ENCODE measurements at places on chromosomes 13 and 19.

GRCh38 chr13:98658131-98658530, 81.2 kb upstream of the STK24 start:
- no peak for DNase-seq

DNA sequence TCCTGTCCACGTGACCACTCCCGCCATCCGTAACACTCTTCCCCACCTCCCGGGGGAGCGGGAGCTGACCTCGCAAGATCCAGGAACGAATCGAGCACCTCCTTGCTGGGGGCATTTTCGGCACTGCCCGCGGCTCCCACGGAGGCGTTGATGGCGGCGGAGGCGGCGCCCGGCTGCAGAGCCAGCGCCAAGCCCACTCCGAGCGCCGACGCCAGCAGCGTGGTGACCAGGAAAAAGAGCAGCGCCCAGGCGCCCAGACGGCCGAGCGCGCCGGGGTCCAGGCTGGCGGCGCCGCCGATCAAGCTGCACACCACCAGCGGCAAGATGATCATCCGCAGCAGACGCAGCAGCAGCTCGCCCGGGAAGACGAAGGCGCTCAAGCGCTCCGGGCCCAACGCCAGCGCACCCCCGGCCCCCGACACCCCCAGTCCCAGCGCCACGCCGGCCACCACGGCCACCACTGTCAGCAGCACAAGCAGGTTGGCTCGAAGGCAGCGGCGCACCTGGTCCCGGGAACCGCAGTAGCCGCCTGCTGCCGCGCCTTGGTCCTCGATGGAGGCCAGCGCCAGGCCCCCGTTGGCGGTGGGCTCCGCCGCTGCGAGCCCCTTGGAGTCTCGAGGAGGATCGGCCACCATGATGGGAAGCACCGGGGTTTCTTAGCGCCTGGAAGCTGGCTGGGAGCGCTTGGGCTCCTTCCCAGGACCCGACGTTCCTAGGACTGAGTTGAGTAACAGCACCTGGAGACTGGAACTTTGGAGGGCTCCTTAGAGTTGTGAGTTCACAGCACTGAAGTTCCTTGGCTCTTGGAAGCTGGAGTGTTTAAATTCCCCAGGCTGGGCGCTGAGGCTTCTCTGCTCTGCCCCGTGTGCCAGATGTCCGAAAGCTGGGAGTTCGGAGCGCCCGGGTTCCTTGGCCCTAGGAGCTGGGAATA, 798 bp downstream of the SLC1A5 start:
- peak; percentile 41 for DNase-seq

GRCh38 chr19:58196901-58197616, 14.2 kb downstream of the ZNF274 start:
- DNase-seq: no peak

GRCh38 chr13:96672016-96672415, 322.3 kb downstream of the OXGR1 start:
- no peak for DNase-seq

DNA sequence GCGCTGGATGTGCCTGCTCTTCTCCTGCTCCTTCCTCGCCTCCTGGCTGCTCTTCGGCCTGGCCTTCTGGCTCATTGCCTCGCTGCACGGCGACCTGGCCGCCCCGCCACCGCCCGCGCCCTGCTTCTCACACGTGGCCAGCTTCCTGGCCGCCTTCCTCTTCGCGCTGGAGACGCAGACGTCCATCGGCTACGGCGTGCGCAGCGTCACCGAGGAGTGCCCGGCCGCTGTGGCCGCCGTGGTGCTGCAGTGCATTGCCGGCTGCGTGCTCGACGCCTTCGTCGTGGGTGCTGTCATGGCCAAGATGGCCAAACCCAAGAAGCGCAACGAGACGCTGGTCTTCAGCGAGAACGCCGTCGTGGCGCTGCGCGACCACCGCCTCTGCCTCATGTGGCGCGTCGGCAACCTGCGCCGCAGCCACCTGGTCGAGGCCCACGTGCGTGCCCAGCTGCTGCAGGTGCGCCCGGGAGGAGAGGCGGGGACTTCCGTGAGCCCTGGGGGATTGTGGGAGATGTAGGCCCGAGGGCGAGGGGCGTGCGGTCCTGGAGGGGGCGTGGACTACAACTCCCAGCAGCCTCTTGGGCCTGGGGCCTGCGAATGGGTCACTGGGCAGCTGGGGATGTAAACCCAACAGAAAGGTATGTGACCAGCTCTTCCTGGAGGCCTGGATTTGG, 6.7 kb downstream of the KCNJ14 start:
- DNase-seq: no peak

GRCh38 chr13:107807306-107808073, 407.8 kb downstream of the LIG4 start:
- DNase-seq: no peak

DNA sequence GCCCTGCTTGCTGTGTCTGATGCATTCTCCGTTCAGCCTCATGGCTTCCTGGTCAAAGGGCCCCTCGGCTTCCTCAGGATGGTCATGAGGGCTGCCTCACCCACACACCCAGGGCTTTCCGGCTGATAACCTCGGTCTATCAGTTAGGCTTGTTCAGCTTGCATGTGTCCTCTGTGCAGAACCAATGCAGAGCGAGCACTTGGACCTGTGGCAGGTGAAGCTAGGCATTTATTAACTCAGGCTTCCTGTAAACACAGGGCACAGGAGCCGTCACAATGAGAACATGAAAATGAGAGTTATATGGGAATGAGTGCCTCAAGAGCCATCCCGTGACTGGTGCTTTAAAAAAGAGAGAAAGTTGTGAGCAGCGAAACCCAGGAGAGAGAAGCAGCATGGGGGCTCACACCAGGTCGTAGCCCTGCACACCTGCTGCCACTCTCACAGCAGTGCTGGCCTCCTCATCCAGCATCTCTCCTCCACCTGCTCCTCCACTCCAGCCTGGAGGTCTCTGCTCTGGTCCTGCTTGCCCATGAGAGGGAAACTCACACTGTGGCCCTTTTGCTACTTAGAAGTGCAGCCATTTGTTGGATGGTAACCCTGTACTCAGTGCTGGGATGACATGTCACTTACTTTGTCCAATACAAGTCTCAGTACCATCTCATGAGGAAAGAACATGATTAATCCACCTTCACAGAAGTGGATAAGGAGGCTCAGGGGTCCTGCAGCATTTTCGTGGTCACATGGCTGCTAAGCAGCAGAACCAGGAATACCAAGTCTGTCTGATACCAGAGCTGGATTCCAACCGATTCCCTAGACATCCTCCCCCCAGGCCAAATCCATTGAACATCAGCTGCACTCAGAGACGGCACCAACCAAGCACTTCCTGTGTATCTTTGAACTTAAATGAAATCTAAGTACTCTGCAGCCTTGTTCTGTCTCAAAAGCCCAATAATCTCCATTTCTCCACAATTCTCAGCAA, 50.5 kb upstream of the IRS2 start:
- DNase-seq: no peak

DNA sequence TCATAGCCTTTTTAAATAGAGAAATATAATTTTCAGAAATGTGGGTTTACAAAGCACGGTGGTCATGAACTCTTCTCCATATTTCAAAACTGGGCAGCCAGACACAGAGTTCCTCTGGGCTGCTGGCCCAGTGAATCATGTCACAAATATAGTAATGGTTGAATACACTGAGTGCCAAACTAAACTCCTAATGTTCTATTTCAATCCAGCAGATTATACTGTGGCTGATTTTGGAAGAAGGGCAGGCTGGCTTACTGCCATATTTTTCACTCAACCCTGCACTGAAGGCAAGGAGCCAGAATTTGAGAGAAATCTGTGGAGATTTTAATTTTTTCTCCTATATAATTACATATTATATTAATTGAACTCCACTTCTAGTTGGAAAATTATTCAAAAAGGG, 17.0 kb upstream of the PRR20A start:
- no peak for DNase-seq

DNA sequence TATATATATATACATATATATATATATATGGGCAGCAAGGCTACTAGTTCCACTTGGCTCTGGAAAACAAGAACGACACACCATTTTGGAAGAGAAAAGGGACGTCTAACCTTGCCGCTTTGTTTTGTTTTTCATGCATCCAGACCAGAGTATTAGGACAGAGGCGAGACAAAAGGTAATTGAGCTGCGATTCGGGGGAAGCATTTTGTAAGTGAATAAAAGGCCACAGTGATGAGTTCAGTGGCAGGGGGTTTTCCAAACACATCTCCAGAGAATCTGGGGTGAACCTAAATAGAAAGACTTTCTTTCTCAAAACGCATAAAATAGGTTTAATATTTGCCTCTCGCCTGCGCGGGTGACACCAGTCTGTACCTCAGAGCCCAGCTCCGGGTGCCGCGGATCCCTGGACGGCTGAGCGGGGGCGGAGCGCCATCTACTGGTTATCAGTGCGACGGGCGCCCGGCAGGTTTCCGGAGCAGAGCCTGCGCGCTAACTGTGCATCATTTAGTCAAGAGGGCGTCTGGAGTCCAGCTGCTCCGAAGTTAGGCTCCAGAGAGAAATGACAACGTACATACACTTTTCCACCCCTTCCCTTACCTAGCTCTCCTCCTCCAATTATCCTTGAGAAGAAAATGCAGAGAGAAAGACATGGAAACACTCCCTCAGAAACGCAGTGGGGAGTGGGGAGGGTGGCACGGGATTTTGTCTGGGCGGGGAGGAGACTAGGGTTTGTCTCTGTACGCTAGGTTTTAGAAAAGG, 262.3 kb downstream of the TBC1D4 start:
- DNase-seq: peak; percentile 77

- no peak for DNase-seq
These were observed 15.6 kb downstream of the KDM4B start for GRCh38 chr19:4984438-4984990.

GRCh38 chr13:44619651-44620050, 43.5 kb upstream of the TSC22D1 start:
- no peak for DNase-seq

DNA sequence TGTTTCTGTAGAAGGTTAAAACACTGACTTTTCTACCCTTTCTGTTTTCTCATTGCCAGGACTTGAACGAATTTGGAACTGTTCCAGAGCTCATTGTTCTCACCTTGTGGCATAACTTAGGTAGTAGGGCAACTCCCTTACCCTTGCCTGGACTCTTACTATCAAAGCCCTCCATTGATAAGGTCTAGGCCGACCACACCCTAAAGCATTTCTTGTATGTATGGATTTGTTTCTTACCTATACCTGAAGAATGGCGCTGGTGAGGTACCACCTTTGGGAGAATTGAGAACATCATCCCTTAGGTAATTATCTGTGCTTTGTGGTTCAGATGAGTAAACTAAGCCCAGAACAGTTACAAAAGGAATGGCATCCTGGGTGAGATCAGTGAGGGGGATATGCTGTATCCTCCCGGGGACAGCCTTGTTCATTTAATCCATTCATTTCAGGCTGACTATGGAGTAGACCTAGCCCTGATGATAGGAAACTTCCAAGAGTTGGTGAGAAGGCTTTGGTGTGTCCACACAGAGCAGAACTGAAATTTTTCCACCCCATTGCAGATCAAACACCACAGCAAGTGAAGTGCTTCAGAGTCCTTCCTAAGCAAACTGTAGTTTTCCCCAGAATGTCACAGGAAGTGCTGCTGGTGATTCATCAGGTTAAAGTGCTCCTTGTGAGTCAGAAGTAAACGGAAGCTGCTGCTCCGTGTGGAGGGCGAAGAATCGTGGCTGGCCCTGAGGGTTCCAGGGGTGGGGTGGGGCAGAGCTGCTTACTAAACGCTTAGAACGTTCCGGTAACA, 113.0 kb downstream of the TEX26 start:
- DNase-seq: no peak

GRCh38 chr19:35138305-35138892, at the start of gene FXYD1:
TSS of gene FXYD1 (plus strand) at chr19:35138824. CDS start at chr19:35140080, 1,256 bp downstream.
- no peak for DNase-seq

DNA sequence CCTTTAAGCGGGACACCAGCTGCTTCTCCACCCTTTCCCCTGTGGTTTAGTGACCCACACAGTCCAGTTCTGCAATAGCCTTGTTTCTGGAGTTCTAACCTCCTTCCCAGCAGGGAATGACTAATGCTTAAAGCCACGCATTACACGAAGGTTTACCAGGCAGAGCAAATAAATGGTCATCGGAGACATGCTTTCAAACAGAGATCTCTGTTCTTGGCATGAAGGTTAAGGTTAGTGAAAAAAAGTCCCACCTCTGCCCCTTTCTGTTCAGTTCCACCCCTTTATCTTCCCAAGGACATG, 25.3 kb upstream of the MEDAG start:
- DNase-seq: no peak

DNA sequence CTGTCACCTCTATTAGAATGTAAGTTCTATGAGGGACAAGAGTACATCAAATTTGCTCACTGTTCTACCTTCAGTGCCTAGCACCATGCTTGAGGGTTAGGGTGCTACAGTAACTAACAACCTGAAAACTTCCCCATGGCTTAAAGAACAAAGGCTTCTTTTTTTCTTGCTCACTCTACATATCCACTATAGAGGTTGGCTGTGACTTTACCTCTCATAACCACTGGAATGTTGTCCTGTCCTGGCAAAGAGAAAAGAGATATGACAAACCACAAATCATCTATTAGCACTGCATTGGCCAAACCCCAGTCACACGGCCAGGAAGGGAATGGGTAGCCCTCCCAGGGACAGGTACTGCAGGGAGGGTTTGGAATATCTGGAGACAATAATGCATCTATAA, 23.2 kb upstream of the ACOD1 start:
- DNase-seq: no peak

GRCh38 chr19:2070986-2071673, 20.1 kb upstream of the MKNK2 start:
- DNase-seq: no peak

DNA sequence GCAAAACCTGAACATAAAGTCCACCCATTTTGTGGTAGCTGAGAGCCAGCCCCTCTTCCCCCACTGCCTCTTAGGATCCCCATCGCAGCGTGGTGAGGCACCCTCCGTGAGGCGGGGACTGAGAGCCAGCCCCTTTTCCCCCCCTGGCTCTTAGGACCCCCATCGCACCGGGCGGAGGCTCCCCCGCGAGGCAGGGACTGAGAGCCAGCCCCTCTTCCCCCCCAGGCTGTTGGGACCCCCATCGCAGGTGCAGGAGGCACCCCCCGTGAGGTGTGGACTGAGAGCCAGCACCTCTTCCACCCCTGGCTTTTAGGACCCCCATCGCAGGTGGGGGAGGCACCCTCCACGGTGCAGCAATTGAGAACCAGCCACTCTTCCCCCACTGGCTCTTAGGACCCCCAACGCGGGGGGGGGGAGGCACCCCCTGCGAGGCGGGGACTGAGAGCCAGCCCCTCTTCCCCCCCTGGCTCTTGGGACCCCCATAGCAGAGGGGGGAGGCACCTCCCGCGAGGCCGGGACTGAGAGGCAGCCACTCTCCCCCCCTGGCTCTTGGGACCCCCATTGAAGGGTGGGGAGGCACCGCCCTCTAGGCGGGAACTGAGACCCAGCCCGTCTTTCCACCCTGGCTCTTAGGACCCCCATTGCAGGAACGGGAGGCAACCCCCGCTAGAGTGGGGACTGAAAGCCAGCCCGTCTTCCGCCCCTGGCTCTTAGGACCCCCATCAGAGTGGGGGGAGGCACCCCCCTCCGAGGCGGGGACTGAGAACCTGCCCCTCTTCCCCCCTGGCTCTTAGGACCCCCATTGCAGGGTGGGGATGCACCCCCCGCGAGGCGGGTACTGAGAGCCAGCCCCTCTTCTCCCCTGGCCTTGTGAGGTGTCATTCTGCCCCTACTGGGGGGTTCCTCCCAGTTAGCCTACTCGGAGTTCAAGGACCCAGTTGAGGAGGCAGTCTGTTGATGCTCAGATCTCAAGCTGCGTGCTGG, 366.4 kb upstream of the SPRY2 start:
- DNase-seq: no peak
